ENCODE measurements at places on chromosomes 6 and 20.

GRCh38 chr20:41927655-41928054, 309.5 kb upstream of the CHD6 start:
- no peak for DNase-seq

DNA sequence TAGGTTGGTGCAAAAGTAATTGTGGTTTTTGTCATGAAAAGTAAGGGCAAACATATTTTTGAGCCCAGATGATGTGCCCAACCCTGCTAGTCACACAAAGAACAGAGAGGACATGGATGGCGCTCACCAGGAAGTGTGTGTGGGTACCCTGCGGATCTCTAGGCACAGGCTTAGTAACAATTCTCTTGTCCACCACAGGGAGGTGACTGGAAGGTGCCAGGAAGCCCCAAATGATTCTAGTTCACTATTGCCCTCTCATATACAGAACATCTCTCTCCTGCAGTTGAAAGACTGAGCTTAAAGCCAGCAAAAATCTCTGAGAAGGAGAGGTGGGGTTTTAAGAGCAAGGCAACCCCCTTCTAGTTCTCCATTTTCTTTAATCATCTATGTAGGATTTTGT, 272.1 kb upstream of the TAB2 start:
- DNase-seq, result no peak

DNA sequence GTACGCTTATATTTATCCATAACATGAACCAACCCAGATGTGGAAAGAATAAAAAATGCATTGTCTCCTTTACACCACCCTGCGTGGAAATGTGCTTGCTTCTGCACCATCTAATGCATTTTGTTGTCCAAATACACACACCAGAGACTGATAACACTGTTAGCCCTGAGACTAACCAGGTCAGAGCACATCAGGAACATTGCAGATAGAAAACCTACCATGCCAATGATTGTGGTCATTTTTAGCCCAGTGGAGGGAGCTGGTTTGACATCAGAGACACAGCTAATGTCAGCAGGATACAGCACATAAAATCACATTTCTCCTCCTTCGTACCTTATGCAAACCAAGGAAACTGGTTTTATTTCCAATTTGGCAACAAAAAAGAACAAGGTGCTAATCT, 528.7 kb downstream of the DOK5 start:
- no peak for DNase-seq

DNA sequence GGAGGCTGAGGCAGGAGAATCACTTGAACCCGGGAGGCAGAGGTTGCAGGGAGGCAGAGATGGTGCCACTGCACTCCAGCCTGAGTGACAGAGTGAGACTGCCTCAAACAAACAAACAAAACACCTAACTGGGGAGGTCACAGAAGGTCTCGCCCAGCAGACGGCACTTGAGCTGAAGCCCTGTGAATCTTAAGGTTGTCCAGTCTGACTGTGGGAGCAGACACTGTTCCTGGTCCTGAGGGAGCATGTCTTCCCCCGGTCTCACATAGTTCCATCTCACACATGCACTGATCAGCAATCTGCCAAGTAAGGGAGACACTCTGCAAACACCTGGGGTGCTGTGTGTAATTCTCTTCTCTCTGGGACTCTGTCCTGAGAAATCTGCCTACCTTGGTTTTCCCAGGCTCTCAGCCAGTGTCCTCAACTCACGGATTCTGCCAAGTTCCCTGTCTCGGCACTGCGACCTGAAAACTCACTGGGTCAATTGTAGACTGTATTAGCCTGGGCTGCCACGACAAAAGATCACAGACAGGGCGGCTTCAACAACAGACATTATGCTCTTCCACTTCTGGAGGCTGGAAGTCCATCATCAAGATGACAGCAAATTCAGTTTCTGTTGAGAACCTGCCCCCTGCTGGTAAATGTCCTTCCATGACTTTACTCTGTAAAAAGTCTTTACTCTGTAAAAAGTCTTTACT, 94.3 kb downstream of the JPH2 start:
- DNase-seq, result no peak

GRCh38 chr6:11738661-11739375, 39.8 kb downstream of the ADTRP start:
- no peak for DNase-seq

Data from activated T-cell treated with anti-CD3 and anti-CD28 coated beads for 24 hours (primary cell).